Amniotic stem cell (primary cell): ENCODE measurements at places on chromosomes 2 and 18.

DNA sequence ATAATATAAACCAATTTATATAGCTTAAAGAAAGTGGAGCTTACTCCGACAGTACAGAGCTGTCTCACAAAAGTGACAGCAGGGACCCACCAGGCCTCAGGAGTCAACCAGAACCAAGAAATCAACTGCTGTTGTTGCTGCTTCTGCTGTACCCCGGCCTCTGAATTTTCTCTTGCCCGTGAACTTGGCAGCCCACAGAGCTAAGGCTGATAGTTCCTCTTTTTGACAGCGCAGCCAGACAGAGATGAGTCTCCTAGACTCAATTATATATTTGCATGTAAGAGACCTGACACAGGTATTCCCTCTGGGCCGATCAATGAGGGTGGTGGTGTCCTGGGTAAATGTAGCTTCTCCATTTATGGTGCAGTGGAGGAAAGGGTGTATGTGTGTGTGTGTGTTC is 109.4 kb downstream of the KCTD1 start:
- no peak for DNase-seq

DNA sequence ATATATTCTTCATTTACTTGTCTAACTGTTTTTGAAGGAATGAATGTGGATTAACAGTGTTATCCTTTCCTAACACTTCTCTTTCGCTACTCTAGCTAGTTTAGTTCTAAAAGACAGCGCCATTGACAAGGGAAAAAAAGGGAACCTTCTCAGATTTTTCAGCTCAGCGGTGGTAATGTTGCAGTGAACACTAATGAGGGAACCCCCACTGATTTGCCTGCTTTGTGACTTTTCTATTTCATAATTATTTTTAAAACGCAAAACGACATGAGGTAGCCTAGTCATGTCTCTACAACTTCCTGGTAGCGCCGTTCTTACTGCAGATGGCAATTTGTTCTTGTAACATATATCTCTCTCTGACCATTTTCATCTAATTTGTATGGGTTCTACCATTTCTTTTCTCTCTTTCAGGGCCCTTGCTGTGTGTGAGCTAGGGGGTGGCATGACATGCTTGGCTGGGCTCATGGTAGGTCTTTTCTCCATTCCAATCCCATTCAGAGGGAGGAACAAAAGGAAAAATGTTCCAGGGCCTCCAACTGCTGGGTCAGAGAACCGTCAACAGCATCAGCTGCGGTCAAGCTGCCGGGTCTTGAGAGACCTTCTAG is 235.5 kb upstream of the SIX3 start:
- DNase-seq: no peak

DNA sequence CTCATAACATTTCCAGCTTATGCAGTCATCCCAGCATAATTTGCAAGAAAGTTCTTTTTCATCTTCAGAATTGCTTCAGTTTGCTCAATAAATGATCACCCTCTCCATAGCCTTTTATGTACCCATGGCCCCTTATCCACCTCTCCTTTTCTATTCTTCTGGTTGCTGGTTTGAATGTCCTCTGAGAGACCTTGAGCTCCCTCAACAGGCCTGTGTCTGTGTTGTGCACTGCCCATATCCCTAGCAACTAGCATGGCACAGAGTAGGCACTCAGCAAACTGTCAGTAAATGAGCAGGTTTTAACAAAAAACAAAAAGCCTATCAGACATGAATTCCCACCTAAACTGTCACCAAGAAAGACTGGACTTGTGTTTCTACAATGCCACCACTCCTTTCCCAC is 160.5 kb downstream of the AKAIN1 start:
- DNase-seq: no peak

DNA sequence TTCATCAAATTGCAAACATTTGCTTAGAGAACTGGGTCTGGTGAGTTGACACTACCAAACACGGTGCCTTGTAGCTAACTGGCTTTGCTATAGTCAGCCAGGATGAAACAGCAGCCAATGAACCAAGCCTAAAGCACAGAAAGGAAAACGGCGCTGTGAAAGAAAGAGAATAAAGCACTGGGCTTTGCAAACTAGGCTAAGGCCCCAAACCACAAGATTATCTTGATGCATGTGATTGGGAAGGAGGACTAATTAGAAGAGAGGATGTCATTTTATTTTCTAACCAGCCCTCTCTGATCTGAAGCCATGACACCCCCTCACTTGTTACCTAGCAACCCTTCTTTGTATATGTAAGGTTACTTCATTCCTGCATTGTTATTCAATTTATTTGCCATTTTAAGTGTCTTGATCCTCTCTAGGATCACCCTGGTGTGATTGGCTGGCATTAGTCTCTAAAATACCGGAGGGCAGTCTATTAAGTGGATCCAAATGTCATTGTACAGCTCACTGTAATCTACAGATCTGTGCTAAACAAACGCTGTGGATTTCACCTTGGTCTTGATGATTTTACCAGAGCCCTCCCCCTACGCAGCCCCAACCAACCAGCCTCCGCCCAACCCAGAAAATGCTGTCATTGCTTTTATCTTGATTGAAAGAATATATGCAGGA is 395.4 kb upstream of the ACVR2A start:
- DNase-seq: no peak

DNA sequence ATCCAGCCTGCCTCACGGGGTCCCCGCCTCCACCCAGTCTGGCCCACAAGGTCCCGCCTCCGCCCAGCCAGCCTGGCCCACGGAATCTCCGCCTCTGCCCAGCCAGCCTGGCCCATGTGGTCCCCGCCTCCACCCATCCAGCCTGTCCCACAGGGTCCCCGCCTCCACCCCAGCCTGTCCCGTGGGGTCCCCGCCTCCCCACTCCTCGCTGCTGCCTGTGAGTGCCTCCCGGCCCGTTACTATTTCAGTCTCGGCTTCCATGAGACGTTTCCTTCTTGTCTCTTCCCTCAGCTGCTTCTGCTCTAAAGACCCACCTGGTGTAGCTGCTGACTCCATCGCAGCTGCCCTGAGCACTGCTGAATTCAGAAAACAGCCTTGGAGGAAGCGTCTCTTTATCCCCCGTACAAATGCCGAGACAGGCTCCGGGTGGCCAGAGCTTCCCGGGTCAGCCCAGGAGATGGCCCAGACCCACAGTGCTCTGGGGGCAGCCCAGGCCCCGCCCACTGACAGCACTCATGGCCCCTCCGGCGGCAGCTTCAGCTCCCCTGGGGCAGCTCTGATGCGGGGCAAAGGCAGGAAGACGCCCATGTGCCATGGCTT is 69.8 kb downstream of the NFATC1 start:
- no peak for DNase-seq
